ENCODE measurements at places on chromosomes 4 and X.

DNA sequence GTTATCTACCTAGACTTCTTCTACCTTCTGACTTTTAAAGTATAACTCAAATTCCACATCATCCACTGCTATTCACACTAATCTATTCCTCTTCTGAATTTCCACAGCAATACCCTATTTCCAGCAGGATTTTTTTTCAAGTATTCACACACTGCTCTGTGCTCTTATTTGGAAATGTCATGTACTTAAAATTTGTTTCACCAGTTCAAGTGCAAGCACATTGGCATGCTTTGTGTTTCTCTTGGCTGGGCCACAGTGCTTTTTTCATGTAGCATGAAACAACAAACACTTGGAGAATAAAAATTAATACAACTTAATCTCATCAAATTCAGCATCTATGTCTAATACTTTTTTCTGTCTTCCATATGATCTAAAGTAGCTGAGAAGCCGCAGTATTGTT lies 161.8 kb upstream of the PCDH18 start:
- DNase-seq, result no peak

DNA sequence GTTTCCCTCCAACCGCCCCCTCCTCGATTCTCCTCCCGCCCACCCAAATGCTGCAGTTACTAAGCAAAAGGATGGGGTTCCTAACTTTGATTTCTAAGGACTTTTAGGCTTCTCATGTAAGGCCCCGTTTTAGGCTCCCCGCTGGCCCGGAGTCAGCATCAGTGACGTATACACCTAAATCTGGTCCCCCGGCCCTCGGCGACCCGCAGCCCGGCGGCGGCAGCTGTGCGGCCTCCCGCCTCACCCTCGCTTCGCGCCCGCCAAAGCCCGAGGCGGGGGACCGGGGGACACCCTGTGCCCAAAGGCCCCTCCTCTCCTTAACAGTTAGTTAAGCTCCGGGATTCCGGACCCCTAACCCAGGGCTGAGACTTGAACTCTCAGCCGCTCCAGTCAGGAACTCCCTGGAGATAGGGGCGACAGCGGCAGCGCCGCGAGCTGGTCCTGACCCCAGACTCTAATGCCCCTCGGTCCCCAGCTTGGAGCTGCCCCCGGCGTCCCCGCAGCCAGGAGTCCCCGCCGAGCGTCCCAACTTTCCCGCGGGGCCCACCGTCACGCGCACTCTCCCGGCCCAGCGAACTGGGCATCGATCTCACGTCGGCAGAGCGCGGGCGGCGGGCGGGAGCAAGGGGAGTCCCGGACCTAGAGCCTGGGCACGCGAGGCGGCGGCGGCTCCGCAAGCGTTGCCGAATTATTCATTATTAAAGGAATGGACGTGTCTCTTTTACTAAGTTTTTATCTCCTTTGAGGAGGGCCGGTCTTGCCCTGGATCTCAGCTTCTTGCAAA lies 1.5 kb upstream of the NR3C2 start:
- DNase-seq, result peak; percentile 11

GRCh38 chr4:6245246-6246169 lies 24.1 kb upstream of the WFS1 start:
- no peak for DNase-seq

- no peak for DNase-seq
These were observed 59.5 kb upstream of the KDR start for GRCh38 chr4:55184600-55185523.

GRCh38 chrX:110944311-110944750 lies 148.7 kb upstream of the CHRDL1 start:
- no peak for DNase-seq

DNA sequence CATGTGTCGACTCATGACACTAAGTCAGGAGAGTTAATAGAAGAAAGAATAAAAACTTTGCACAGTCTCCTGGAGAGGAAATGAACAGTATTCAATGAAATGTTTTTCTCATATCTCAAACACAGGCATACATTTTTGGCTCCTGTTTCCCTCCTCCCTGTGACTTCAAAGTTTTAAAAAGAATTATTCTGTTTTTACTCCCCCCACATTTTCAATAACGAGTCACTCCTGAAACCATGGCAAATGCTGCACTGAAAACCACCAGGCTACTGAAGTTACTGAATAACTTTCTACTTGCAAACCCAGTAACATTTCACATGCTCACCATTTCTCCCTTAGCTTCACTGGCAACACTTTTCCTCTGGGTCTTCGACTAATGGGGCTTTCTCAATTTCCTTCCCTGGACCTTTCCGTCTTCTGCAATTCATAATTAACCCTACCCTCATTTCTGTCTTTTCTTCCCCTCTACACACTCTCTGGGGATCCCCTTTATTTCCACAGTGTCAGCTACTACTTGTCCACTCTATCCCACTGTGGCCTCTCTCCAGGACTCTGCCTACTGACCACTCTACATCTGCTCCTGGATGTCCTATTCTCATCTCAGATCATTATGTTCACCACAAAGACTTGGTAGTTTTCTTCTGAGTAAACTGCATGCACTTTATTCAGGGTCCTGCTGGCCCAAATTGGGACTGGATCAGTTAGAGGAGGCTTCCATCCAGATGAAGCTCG lies 225.8 kb upstream of the ETNPPL start:
- DNase-seq, result no peak

- DNase-seq, result no peak
These were observed 58.2 kb downstream of the CWH43 start for GRCh38 chr4:49044270-49044669.

GRCh38 chrX:16445166-16445752 lies 204.7 kb upstream of the S100G start:
- no peak for DNase-seq

DNA sequence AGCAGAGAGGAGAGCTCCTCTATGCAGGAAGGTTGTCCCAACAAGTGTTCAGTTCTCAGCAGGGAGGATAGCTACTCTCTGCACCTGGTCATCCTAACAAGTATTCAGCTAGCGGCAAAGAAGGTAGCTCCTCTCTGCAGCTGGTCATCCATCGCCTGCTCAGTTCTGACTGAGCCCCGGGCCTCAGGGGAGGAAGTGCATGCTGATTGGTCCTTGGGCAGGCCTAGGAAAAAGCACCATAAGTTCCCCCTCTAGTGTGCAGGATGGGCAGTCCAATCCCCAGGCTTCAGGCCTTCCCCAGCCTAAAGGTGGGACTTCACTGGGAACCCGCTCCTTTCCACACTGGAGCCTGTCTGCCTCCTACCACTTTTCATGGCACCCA lies 4.4 kb upstream of the FBXW7 start:
- DNase-seq, result no peak

- DNase-seq, result no peak
These were observed 161.0 kb upstream of the GPRIN3 start for GRCh38 chr4:89468602-89469001.

DNA sequence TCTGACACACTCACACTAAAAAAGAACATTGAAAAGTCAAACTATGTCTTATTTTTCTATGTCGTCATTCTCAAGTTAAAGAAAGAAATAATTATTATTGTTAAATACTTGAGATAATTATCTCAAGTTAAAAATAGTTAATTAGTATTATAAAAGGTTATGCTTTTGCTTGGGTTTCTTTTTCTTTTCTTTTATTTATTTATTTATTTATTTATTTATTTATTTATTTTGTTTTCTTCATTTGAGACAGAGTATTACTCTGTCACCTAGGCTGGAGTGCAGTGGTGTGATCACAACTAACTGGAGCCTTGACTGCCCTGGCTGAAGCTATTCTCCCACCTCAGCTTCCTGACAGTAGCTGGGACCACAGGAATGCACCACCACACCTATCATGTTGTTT lies 59.9 kb downstream of the UBQLN2 start:
- DNase-seq, result no peak

DNA sequence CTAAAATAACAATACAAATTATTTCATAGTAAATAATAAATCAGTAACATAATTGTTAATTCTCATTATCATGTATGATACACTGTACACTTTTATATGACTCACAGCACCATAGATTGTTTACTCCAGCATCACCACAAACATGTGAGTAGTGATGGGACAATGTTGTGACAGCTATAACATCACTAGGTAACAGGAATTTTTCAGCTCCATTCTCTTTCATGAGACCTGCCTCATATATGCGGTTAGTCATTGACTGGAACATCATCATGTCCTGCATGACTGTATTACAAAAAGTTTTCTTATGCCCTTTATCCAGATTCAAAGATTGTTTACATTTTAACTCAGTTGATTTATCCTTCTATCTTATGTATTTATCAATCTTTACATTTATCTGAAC lies 1530.0 kb downstream of the PCDH18 start:
- DNase-seq, result no peak

DNA sequence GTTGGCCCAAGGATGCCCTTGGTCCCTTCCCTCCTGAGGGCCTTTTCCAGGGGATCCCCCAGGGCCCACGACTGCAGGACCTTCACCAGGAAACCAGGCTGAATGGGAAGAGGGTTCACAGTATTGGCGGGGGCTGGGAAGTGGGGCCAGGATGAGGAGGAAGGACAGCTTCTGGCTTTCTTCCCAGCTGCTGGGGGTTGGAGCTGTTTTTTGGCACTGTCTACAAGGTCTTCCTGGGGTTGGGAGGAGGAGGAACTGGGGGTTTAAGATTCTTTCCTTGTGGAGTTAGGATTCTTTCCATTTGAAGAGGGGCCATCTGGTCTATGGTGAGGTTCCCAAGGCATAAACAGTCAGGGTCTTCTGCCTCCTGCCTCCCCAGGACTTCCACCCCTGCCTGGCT lies 64.8 kb downstream of the KIF4A start:
- no peak for DNase-seq

DNA sequence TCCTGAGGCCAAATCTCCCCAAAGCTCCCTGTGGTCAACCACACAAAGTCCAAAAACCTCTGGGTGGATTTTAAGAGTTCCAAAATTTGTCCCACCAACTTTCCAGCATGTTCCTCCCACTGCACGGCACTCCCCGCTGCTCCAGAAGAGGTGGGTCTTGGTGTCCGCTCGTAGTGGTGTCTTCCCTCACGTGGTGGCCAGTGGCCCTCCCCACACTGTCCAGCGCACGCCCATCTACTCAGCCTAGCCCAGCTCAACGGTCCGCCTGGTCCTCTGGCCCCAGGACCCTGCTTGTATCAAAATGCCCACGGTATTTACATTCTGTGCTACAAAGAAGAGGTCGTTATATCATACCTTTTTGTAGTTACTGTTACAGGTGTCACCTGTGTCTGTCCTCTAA lies 83.5 kb downstream of the NSUN7 start:
- no peak for DNase-seq

- DNase-seq, result no peak
These were observed 102.5 kb downstream of the TSPAN5 start for GRCh38 chr4:98555798-98556445.

DNA sequence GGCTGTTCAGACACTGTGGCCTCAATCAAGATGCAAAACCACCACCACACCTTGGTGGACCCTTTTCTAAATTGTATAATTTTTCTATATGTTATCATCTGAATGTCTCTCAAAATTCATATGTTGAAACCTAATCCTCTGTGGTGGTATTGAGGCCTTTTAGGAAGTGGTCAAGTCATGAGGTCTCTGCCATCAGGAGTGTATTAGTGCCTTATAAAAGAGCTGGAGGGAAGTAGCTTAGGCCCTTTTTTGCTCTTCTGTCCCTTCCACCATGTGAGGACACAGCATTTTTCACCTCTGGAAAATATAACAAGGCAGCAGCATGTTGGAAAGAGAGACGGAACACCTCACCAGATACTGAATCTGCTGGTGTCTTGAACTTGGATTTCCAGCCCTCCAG lies 30.5 kb upstream of the DKK2 start:
- no peak for DNase-seq

DNA sequence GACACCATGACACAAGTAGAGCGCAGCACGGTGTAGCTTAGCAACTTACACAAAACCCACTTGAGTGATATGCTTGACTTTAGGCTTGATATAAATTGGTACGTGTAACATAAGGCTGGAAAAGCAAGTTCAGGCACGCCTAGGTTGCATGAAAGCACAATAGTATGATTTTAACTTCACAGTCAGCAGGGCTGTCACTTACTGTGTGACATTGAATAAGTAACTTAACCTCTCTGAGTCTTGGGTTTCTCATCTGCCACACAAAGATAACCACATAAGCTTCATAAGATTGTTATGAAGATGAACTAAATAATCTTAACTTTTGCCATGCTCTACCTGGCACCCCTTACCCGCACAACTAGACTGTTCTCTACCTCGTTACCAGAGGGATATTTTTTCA lies 9.5 kb downstream of the SRD5A3 start:
- no peak for DNase-seq

DNA sequence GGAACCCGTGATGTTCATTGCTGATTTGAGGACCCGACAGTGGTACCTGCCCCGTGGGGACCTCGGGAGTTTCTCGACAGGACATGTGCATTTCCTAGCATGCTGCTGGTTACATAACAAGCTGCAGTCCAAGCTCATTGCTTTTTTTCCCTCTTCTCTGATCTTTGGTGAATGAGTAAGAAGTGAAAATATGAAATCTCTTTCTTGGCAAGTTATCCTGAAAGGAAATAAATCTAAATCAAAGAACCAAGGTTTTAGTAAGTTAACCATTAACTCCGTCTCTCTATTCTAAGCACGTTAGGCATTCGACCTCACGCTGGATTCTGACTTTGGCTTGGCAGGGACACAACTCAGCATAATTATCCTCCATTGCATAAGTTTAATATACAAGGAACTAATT lies 86.6 kb downstream of the STK32B start:
- DNase-seq, result no peak

GRCh38 chr4:14308229-14308651 lies 680.7 kb upstream of the BOD1L1 start:
- DNase-seq, result no peak

- DNase-seq, result no peak
These were observed 33.7 kb downstream of the GASK1B start for GRCh38 chr4:158139086-158139485.

GRCh38 chr4:143585548-143585947 lies 72.0 kb downstream of the SMARCA5 start:
- DNase-seq, result no peak

GRCh38 chrX:43822014-43822413 lies 60.2 kb downstream of the MAOB start:
- DNase-seq, result no peak

GRCh38 chrX:71622032-71622575 lies 3.8 kb upstream of the CXCR3 start:
- DNase-seq, result no peak

- no peak for DNase-seq
These were observed 77.0 kb downstream of the PALLD start for GRCh38 chr4:168573870-168574269.

- DNase-seq, result no peak
These were observed 1058.9 kb downstream of the C4orf33 start for GRCh38 chr4:130154901-130155300.

All from stimulated activated CD8-positive, alpha-beta memory T cell treated with anti-CD3 and anti-CD28 coated beads, Interleukin-7, amount 100 ng/mL, for 1 hour (primary cell).